ENCODE measurements at places on chromosomes 12 and 14.

- no peak for DNase-seq
Measured at GRCh38 chr12:80313209-80313608, 130.8 kb upstream of the PTPRQ start.

GRCh38 chr14:26719514-26719913 lies 121.7 kb upstream of the NOVA1 start:
- DNase-seq, result no peak

DNA sequence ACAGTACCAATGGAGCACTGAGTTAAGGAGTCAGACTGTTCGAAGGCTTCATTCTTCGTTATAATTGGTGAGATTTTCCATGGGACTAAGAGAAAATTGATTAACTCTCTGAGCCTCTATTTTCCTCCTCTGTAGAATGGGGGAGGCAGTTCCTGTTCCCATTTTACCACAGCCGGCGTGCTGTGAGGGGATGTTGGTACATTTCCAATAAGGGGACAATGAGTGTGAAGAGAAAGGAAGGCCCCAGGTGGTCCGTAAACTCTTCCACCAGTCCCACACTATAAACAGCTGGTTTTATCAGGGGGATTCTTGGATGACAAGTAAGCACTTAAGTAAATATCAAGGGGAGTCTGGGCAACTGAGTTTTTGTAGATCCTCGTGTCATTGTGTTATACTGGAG lies 109.9 kb downstream of the DAD1 start:
- DNase-seq, result no peak

GRCh38 chr14:91942946-91943345 lies 4.5 kb downstream of the FBLN5 start:
- DNase-seq, result no peak

- no peak for DNase-seq
Measured at GRCh38 chr12:61302282-61302681, 957.9 kb upstream of the USP15 start.

- DNase-seq, result no peak
Measured at GRCh38 chr12:84069699-84070098, 842.9 kb downstream of the SLC6A15 start.
